Activated CD4-positive, CD25-positive, alpha-beta regulatory T cell (primary cell): ENCODE measurements at places on chromosomes 4 and X.

DNA sequence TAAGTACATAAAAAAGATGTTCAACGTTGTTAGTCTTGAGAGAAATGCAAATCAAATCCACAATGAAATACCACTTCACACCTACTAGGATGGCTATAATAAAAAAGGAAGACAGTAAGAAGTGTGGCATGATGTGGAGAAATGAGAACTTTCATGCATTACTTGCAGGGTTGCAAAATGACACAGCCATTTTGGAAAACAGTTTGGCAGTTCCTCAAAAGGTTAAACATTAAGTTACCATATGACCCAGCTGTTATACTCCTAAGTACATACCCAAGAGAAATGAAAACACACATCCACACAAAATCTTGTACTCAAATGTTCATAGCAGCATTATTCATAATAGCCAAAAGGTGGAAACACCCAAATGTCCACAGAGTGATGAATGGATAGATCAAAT lies 25.8 kb upstream of the LIMCH1 start:
- no peak for DNase-seq

DNA sequence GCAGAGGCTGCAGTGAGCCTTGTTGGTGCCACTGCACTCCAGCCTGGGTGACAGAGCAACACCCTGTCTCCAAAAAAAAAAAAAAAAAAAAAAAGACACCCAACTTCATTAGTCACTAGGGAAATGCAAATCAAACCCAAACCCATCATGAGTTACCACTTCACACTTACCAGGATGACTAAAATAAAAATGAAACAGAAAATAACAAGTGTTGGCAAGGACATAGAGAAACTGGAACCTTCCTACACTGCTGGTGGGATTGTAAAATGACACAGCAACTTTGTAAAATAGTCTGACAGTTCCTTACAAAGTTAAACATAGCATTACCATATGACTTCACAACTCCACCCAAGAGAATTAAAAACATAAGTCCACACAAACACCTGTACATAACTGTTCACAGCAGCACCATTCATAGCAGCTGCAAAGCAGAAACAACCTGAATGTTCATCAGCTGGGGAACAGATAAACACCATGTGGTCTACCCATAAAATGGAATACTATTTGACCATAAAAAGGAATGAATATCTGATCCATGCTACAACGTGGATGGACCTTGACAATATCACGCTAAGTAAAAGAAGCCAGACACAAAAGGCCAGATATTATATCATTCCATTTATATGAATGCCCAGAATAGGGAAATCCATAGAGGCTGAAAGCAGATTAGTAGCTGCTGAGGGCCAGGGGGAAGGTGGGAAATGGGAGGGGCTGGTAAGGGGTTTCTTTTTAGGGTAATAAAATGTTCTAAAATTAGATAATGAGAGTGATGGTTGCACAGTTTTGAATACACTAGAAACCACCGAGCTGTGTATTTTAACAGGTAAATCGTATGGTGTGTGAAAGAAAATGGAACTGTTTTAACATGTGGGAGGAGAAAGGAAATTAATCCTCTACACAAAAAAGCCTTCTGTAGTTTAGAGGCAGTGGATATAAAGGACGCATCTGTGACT lies 18.3 kb downstream of the CD99L2 start:
- no peak for DNase-seq

DNA sequence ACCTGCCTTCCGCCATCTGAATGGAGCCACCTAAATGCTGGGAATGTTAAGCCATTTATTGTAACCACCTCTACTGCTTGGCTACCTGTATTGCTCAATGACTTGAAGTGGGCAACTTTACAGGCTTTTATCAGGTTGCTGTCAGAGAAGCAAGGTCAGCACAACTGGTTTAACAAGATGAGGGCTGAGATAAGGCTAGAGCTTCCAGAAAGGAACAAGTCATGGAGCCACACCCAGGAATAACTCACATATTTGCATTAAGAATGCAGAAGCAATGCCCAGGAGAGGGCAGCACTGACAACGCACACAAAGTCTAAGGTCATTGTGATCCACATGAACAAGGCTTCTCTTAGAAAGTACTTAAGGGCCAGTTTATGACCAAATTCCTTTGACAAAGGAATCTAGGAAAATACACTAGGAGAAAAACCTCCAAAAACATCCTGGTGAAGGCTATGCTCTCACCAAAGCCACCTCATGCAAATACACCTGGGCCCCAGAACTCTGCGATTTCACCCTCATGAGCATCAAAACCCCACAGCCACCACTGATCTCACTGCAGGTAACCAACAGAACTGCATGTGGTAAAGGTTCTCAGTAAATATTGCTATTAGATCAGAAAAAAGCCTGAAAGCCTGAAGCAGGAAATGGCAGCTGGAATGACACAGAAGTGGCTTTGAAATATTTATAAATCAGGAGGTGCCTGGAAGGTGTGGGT lies 15.0 kb upstream of the STS start:
- no peak for DNase-seq

DNA sequence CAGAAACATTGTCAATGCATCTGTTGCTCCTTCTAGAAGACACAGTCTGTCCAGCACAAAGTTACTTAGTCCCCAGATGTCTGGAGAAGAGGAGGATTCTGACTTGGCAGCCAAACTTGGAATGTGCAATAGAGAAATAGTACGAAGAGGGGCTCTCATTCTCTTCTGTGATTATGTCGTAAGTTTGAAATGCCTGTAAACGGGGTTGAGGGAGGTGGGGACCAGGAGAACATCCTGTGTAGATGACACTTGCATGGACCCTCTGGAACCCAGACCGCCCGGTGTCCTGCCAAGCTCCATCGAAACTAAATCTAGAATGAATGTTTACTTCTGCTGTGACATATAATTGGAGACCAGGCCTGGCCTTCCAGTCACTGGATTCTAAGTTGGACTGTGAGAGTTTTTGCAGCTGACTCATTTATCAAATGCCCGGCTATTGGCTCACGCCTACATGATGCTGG lies 45.0 kb upstream of the MSANTD1 start:
- DNase-seq: no peak

GRCh38 chrX:154607370-154607769 lies 11.7 kb downstream of the CTAG1B start:
- no peak for DNase-seq
